ENCODE measurements at places on chromosomes 7 and 10.

DNA sequence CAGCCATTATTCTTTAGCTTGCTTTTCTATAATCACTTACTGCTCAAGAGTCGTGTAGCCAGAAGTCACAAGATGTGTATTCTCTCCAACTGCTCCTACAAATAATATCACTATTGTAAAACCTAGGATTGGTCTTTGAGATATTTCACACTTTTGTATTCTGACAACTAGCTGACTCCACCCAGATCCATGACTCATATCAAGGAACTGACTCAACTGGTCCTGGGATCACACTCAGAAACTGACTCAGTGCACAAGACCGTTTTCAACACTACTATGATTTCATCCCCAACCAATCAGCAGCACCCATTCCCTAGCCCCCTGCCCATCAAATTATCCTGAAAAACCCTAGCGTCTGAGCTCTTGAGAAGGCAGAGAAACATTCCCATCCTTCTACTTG is 56.5 kb upstream of the ORC5 start:
- no peak for DNase-seq

GRCh38 chr7:104328970-104329825 is 795 bp downstream of the LHFPL3 start:
- no peak for DNase-seq

- no peak for DNase-seq
Observed at GRCh38 chr7:84704380-84704779, 482.5 kb downstream of the SEMA3D start.

- no peak for DNase-seq
Observed at GRCh38 chr10:131961777-131962662, 19.7 kb downstream of the BNIP3 start.

- no peak for DNase-seq
Observed at GRCh38 chr7:712381-713138, 13.9 kb upstream of the DNAAF5 start.

DNA sequence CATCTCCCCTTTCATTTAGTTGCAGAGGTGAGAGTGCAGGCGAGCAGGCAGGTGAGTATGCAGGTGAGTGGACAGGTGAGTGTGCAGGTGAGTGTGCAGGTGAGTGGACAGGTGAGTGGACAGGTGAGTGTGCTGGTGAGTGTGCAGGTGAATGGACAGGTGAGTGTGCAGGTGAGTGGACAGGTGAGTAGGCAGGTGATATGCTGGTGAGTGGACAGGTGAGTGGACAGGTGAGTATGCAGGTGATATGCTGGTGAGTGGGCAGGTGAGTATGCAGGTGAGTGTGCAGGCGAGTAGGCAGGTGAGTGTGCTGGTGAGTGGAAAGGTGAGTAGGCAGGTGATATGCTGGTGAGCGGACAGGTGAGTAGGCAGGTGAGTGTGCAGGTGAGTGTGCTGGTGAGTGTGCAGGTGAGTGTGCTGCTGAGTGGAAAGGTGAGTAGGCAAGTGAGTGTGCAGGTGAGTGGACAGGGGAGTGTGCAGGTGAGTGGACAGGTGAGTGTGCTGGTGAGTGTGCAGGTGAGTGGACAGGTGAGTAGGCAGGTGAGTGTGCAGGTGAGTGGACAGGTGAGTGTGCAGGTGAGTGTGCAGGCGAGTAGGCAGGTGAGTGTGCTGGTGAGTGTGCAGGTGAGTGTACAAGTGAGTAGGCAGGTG is 165.6 kb downstream of the ADARB2 start:
- no peak for DNase-seq

DNA sequence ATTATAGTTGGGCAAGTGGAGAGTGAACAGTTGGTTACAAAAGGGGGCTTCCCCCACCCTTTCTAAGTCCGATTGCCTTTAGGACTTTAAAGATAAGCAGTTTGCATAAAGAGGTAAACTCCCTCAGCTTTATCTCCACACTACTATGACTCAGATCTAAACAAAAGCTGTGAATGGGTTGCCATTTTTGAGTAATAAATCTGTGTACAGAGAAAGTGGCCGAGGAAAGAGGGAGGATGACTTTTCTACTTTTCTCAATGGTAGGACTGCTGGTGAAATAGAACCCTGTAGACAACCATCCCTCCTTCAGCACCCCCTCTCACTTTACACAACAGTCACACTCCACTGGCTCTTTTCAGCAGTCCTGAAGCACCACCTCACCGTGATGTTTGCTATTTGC is 71.2 kb downstream of the DNMBP start:
- no peak for DNase-seq

- DNase-seq: no peak
Observed at GRCh38 chr10:59273445-59273844, 88.9 kb downstream of the FAM13C start.

DNA sequence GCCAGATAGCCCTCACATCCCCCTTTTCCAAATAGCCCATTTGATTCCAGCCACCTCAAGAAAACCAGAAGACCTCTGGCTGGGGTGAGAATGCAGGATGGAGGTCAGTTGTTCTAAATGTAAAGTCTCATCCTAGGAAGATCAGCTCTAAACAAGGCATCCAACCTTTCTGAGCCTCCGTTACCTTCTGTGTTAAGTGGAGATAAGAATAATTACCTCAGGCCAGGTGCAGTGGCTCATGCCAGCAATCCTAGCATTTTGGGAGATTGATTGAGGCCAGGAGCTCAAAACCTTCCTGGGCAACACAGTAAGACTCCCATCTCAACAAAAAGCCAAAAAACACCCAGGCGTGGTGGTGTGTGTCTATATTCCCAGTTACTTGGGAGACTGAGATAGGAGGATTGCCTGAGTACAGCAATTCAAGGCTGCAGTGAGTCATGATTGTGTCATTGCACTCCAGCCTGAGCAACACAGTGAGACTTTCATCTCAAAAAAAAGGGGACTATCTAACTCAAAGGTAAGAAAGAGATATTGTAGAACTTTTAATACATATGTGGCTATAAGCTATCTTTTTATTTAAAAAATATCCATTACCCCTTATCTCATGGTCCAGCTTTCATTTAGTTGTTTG is 43.5 kb downstream of the PRTFDC1 start:
- DNase-seq: no peak

GRCh38 chr10:77608281-77608680 is 29.3 kb downstream of the KCNMA1 start:
- DNase-seq: no peak

DNA sequence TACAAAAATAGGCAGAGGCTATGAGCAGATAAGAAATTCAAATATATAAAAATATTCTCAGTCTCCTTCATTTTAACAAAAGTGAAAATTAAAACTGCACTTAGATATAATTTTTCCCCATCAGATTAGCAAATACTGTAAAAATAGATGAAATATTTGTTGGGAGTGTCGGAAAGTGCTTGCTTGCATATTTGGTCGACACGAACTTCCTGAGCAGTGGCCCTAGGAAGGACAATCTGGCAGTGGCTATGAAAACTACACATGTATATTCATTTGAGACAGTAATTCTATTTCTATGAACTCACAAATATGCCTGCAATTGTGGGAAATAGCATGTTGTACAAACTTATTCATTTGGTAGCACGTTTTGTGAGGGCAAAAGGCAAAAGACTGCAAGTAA is 81.4 kb downstream of the GOLGA7B start:
- DNase-seq: no peak

DNA sequence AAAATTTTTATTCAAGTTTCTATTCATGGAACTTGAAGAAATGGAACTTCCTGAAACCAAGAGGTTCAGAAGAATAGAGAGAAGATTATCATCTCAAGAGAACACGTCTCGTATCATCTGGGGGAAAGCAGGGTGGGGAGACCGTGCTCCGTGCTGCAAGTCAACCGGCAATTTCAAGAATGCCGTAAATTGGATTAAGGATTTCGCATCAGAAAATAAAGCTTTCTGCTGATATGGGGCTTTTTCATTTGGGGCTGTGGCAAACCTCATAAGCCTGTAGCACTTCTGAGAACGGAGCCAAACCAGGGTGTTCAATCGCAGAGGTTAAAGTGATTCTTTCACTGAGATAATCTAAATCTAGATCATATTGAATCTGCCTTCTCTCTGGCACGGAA is 150.1 kb upstream of the NPS start:
- no peak for DNase-seq

- no peak for DNase-seq
Observed at GRCh38 chr7:33556472-33556871, 348.9 kb upstream of the BMPER start.

GRCh38 chr10:3783316-3783681 is 1.7 kb downstream of the KLF6 start:
- no peak for DNase-seq

GRCh38 chr7:134625550-134625949 is 21.1 kb upstream of the BPGM start:
- DNase-seq: no peak

GRCh38 chr7:1460821-1461645 is 1.8 kb upstream of the MICALL2 start:
- DNase-seq: no peak

DNA sequence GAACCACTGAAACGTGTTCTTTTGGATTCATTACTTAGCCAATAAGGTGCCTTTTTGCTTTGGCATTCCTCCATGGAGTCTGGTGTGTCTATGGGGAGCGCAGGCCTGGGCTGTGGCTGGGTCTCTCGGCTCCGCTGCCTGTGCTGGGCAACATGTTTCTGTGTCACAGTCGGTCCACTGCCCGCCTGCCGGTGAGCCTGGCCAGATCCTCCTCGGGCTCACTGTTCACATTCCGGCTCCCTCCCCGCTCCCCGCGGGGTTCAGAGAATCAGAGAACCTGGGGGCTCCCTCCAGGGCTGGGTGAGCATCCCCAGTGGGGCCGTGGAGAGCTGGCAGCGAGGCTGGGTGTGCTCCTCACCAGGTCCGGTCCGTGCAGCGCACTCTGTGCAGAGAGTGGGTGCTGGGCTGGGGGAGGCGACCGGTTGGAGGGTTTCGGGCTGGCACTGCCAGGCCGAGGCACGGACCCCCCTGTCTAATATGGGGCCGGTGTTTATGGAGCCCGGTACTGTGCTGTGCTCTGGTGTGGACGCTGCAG is 70.4 kb downstream of the INPP5A start:
- DNase-seq: no peak

GRCh38 chr10:45374350-45375052 is 485 bp downstream of the ALOX5 start:
- DNase-seq: no peak

GRCh38 chr10:112363696-112364688 is 9.9 kb upstream of the ACSL5 start:
- DNase-seq: no peak

DNA sequence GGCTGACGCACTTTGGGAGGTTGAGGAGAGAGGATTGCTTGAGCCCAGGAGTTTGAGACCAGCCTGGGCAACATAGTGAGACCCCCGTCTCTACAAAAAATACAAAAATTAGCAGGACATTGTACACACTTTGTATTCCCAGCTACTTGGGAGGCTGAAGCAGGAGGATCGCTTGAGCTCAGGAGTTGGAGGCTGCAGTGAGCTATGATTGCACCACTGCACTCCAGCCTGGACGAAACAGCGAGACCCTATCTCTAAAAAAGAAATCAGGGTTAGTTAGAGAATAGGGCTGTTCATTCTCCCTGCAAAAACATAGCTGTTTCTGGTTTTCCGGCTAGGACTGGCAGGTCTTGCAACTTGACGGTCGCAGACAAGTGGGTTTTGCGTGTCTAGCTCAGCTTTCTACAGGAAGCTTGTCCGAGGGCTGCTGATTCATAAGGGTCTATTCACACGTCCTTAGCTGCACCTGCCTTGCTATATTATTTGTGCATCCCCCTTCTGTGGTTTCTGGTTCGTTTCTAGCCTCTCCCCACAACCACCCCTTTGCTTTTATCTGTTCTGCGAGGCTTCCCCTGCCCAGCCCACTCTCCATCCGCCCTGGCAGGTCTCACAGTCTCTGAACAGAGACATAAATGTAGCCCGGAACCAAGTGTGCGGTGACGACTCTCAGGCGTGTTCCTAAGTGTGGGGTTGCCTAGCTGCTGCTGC is 10.7 kb downstream of the AMZ1 start:
- DNase-seq: no peak

- DNase-seq: no peak
Observed at GRCh38 chr10:83541046-83541445, 598.3 kb upstream of the GHITM start.

DNA sequence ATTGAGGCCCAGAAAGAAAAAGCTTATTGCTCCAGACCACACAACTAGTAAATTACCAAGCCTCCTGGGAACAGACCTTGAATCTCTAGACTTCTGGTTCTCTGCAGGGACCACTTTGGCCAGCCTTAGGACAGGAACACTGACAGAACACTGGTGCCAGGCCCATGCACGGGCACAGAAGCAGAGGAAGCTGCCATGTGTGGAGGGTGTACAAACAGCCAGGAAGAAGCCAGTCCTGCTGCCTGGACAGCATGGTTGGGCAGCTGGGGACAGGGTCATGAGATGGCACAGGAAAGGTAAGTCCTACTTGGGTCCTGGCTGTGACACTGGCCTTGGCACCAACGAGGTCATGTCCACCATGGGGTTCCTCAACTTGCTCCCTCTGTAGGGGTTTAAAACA is 19.2 kb downstream of the MMRN2 start:
- no peak for DNase-seq

DNA sequence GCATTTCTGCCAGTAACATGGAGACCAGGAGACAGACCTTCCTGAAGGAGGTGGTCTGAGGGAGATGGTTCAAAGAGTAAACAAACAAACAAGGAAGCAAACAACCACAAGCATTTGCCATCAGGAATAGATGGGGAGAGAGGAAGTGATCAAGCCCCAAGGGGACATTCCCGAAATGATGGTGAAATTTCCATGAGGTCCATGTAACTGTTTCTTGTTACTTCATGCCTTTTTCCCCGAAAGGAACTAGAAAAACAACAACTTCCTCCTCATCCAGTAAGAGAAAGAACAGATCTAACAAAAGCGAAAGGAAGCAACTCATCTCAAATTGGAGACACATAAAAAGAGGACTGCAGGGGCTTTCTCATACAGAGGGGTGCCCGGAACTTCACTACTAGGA is 152.5 kb upstream of the ZNF32 start:
- DNase-seq: no peak

GRCh38 chr7:111256391-111256790 is 165.5 kb downstream of the LRRN3 start:
- no peak for DNase-seq

DNA sequence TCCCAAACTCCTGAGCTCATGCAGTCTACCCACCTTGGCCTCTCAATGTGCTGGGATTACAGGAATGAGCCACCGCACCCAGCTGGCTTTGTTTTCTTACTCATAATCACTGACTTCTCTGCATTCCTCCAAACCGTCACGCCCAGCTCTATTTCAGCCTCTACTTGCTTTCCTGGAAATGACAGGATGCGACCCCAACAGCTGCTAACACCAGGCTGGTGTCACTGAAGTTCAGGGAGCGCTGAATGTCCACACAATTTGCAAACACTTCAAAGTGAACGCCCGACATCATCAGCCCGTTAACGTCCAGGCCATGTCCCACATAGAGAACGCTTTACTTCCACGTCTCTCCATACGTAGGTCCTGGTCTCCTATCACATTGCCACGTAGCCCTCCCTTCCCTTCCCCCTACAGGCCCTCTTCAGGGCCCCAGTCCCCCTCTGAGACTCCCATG is 12.8 kb upstream of the PROSER2 start:
- no peak for DNase-seq

DNA sequence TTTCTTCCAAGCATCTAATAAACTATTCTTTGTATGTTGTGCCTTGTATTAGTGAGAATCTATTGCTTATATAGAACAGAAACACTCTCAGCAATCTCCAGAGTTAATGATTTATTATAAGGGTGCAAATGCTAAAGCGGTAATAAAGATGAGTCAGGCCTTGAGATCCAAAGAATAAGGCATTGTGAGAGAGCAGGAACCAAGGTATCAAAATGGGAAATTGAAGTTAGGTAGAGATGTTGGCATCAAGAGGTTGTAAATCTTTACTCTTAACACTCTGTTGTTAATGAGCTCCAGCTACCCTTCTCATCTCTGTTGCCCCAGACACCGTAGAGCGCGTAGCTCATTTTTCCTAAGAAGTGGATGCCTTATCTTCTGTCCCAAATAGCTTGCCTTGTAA is 375.2 kb downstream of the ARL4A start:
- no peak for DNase-seq
